Left forelimb (tissue), 1 donor: ENCODE measurements at places on chromosomes 3 and 15.

- peak; percentile 98 for DNase-seq
Observed at GRCh38 chr3:69051756-69052471, at the start of gene TMF1. TMF1 (minus strand) TSS chr3:69052333; CDS start chr3:69052086, 247 bp downstream.

GRCh38 chr3:155934230-155934629 is 63.8 kb downstream of the GMPS start:
- DNase-seq, result no peak

- DNase-seq, result no peak
Observed at GRCh38 chr3:12935023-12935860, 93.9 kb upstream of the RPL32 start.

GRCh38 chr3:194584320-194584776 is 48.9 kb downstream of the TMEM44 start:
- no peak for DNase-seq
